ENCODE measurements at places on chromosomes 16 and 17.

DNA sequence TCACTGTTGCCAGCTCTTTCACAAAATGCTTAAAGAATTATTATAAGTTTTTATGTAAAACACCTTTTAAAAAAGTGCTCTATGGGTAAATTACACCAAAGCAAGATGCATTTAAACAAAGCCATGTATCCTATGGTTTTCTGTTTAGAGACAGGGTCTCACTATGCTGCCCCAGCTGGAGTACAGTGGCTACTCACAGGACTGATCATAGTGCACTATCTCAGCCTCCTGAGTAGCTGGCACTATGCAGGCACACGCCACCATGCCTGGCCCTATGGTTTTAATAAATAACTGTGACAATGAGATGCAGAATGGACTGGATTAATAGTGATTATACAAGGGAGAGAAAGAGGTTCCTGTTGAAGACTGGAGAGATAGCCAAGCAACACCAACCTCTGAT lies 40.2 kb downstream of the SPOP start:
- H3K27me3 ChIP-seq = no peaks in the 10 kb centered on the region
- H3K27ac ChIP-seq = peak overlapping the region; percentile 68

DNA sequence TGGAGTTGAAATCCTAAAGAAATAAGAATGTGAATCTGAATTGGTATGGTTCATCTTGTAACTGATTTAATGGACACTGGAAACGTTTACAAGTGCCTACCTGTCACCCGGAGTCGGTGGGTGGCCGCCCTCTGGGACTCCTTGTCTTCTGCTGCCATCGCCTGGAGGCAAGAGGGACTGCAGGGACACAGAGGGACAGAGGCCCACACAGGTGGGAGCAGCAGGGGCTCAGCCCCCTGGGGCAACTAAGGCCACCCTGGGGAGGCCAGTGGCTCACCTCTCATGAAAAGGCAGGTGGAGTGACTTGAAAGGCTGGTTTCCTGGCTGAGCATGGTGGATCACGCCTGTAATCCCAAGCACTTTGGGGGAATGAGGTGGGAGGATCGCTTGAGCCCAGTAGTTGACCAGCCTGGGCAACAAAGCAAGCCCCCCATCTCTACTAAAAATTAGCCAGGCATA lies 23.2 kb downstream of the TMEM92 start:
- H3K27me3 ChIP-seq = no peaks in the 10 kb centered on the region
- H3K4me3 ChIP-seq = no peak overlapping the region
- peak; percentile 92 for DNase-seq
- H3K36me3 ChIP-seq = no peaks in the 10 kb centered on the region
- H3K27ac ChIP-seq = no peak overlapping the region
- no peaks in the 10 kb centered on the region for H3K4me1 ChIP-seq

GRCh38 chr16:630815-631405 lies at the start of gene WFIKKN1:
TSS of gene WFIKKN1 (plus strand) at chr16:630985. CDS start at chr16:631254, 269 bp downstream.
- no peak for DNase-seq
- H3K4me1 ChIP-seq = no peaks in the 10 kb centered on the region
- no peaks in the 10 kb centered on the region for H3K36me3 ChIP-seq
- no peak within 1 kb of the TSS for H3K4me3 ChIP-seq
- no peak within 1 kb of the TSS for H3K27ac ChIP-seq

GRCh38 chr17:1733759-1734158 lies 8.9 kb upstream of the SERPINF2 start:
- no peak overlapping the region for H3K27ac ChIP-seq
- no peaks in the 10 kb centered on the region for H3K4me1 ChIP-seq
- no peaks in the 10 kb centered on the region for H3K27me3 ChIP-seq
- H3K36me3 ChIP-seq = no peaks in the 10 kb centered on the region
- H3K4me3 ChIP-seq = no peak overlapping the region
- no peak for DNase-seq

GRCh38 chr16:85313526-85314301 lies 201.4 kb upstream of the CIBAR2 start:
- H3K4me3 ChIP-seq = no peak overlapping the region
- no peaks in the 10 kb centered on the region for H3K36me3 ChIP-seq
- no peaks in the 10 kb centered on the region for H3K27me3 ChIP-seq
- H3K27ac ChIP-seq = no peak overlapping the region
- no peak for DNase-seq

DNA sequence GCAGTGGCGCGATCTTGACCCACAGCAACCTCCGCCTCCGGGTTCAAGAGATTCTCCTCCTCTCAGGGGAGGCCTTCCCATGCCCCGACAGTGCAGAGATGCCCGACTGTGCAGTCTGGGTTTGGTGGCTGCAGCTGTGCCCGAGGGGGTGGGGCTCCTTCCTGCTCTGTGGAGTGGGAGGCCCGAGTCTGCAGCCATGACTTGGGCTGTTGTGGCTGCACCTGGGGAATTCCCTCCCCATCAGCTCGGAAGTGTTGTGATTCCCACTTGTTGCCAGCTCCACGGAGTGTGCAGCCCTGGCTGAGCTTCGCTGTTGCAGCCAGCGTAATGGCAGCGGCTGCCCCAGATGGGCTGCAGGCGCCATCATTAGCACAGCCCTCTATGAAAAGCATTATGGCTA lies 66.4 kb upstream of the SMIM36 start:
- no peaks in the 10 kb centered on the region for H3K4me1 ChIP-seq
- H3K27me3 ChIP-seq = no peaks in the 10 kb centered on the region
- DNase-seq = peak; percentile 67
- no peak overlapping the region for H3K4me3 ChIP-seq
- no peaks in the 10 kb centered on the region for H3K36me3 ChIP-seq

GRCh38 chr16:4637501-4638166 lies 13.0 kb downstream of the MGRN1 start:
- no peak overlapping the region for H3K4me3 ChIP-seq
- H3K27ac ChIP-seq = no peak overlapping the region
- H3K27me3 ChIP-seq = no peaks in the 10 kb centered on the region
- H3K4me1 ChIP-seq = no peaks in the 10 kb centered on the region

DNA sequence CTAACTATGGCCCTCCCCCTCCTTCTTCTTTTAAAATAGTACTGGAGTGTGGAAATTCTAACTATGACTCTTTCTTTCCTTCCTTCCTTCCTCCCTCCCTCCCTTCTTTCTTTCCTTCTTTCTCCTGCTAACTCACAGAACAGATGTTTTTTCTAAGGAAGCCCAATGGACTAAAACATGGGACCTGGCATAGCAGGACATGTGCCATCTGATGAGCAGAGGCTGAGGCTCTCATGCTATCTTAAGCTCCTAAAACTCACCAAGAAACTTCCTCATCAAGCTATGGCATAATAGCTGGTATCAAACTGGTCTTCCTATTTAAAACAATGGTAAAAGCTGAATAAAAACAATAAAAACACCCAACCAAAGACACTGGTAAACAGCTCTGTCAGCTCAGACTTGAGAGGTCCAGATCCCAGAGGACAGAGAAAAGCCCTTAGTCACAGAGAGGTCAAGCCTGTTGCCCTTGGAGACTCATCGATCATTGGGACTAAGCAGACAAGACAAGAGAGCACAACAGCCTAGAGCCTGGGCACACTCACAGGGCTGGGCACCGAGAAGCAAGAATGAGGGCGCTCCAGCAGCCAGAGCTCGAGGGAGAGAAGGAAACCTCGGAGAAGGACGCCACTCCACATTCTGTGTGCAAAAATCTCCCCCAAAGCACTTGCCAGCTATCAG lies 27.6 kb downstream of the SLC38A10 start:
- H3K4me3 ChIP-seq = no peak overlapping the region
- no peak for DNase-seq
- H3K27ac ChIP-seq = no peak overlapping the region

- H3K27ac ChIP-seq = no peak overlapping the region
- DNase-seq = no peak
- H3K4me3 ChIP-seq = no peak overlapping the region
- peaks cover 1% of the 10 kb centered on the region for H3K36me3 ChIP-seq
- H3K27me3 ChIP-seq = no peaks in the 10 kb centered on the region
These were observed 30.9 kb downstream of the CLTC start for GRCh38 chr17:59650642-59651041.

DNA sequence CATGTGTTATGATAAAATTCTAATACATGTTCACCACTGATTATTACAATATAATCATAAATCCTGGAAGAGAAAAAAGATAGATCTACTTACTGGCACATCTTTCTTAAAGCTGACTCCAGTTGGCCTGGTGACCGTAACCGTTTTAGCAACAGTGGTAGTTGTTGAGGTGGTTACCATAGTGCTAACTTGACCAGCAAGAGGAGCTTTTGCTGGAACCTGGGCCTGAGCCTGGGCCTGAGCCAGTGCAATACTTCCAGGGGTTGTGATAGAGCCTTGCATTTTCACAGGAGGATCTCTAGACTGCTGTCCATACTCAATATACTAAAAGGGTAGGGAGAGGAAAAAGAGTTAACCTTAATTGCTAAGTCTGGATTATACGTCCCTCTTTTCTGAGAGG lies 36.2 kb downstream of the SETD6 start:
- DNase-seq = no peak
- H3K4me3 ChIP-seq = no peak overlapping the region
- no peak overlapping the region for H3K27ac ChIP-seq
- peaks cover 7% of the 10 kb centered on the region for H3K36me3 ChIP-seq
